ENCODE measurements at places on chromosomes 3 and 15. TPM values are rescaled to one million over a fixed set of nuclear protein-coding genes. Genes with fewer than 3 reads are reported as not detected.

The CHRNA7 gene
- total RNA-seq: 2.7 TPM

The MAPKBP1 gene
- total RNA-seq: 49.1 TPM

The SRGAP3 gene
- total RNA-seq: not detected

The HYAL2 gene
- total RNA-seq: 279 TPM

The STRC gene
- not detected for total RNA-seq

The C3orf22 gene
- not detected for total RNA-seq

The XCR1 gene
- total RNA-seq: not detected

The FSIP1 gene
- total RNA-seq: 1.1 TPM

The SQOR gene
- total RNA-seq: 17.9 TPM

The NR1I2 gene
- total RNA-seq: not detected

The GTF2A2 gene
- total RNA-seq: 128 TPM

The LRTM1 gene
- total RNA-seq: not detected

The SLC22A14 gene
- total RNA-seq: not detected

The VIPR1 gene
- total RNA-seq: 3.8 TPM

- DNase-seq: no peak
Observed at GRCh38 chr3:138066383-138066782, 49.0 kb downstream of the DZIP1L start.

GRCh38 chr3:48268936-48269561 lies 28.1 kb downstream of the ZNF589 start:
- DNase-seq: no peak

- DNase-seq: no peak
Observed at GRCh38 chr3:197407526-197407925, 109.1 kb upstream of the DLG1 start.

DNA sequence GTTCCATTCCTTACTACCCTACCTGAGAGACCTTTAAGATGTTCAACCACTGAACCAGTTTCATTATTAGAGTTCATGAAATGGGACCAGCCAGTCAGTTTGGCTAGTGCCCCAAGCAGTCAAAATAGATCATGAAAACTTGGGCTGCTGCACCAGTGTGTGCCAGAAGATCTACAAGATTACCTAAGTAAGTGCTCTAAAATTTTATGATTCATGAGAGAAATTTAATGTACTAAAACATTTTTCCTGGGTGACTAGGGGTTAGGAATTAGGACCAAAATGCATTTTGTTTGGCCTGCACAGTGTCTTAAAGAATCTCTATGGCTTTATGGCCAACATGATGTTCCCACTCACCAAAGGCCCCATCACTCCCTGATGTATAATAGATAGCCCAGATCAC lies 214.7 kb downstream of the ATP8B4 start:
- no peak for DNase-seq

DNA sequence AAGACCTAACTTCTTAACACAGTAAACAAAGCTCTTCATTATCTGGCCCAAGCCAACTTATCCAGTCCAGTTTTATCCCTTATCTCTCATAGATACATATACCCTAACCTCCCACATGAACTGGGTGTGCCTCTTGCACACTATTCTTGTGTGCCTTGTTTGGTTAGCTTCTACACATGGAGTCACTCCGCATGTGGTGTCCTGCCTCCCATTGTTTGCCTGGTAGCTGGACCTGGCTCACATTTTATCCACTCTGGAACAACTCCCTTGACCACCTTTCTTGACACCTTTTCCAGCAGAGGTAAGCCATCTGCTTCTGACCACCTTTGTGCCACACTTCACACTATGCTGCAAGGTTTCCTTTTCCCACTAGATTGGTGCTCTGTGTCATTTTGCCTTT lies 15.2 kb downstream of the TIPARP start:
- DNase-seq: no peak

DNA sequence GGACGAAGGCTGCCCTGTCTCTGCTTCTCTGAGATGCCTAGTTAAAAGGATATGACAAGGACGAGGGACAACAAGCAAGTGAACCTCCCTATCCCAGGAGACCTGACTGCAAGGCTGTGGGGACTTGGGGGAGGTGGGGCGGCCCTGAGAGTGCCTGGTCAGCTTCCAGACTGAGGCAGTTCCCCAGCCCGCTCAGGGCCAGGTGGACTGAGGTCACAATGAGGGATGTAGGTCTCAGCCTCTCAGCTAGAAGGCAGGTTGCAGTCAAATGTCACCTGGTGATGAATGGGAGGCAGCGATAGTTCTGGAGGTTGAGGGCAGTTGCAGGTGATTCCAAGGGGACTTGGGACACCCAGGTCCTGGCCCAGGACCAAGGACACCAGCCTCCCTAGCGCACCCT lies 30.6 kb downstream of the TKT start:
- DNase-seq: no peak

DNA sequence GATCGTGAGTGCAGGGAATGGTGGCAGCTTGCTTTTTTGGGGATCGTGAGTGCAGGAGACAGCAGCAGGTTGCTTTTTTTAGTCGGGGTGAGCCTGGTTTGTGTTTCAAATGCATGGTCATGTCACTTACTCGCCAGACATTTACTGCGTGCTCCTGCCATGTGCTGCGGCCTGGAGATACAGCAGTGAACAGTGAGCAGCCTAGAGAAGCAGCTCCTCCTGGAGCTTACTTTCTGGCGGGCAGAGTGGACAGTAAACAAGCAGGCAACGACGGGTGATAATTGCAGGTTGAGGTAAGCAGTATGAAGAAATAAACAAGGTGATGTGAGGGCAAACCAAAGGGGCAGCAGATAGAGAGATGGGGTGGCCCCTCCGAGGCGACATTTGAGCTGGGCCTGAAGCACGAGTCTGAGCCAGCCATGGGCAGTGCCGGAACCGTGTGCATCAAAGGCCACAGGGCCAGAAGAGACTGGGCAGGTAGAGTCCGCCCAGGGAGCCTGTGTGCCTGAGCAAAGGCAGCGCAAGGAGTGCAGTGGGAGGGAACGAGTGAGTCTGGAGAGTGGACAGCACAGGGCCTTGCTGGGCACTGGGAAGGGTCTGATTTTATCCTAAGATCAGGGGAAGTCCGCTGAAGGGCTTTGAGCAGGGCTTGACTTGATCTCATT lies 57.3 kb upstream of the RASA2 start:
- DNase-seq: no peak

- no peak for DNase-seq
Observed at GRCh38 chr3:160200353-160200752, 24.9 kb upstream of the C3orf80 start.

GRCh38 chr3:9088441-9089353 lies 125.4 kb upstream of the RAD18 start:
- DNase-seq: no peak

DNA sequence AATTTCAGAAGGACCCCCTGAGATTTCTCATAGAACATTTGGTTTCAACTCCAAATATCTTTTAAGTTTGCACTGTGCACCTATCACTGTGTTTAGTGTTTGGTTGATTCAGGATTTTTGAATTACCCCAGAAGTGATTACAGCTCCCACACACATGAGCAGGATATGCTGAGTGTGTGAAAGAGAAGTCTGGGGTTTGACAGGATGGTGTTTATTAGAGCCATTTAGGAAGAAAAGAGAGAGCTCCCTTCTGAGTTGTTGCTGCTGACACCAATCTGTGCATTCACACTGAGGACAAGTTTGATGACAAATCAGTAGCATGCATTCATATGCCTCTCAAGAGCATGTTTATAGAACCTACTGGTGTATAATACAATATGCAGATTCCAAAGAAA lies 118.1 kb downstream of the RPL22L1 start:
- DNase-seq: no peak

GRCh38 chr3:38528457-38528856 lies 32.3 kb downstream of the EXOG start:
- no peak for DNase-seq

DNA sequence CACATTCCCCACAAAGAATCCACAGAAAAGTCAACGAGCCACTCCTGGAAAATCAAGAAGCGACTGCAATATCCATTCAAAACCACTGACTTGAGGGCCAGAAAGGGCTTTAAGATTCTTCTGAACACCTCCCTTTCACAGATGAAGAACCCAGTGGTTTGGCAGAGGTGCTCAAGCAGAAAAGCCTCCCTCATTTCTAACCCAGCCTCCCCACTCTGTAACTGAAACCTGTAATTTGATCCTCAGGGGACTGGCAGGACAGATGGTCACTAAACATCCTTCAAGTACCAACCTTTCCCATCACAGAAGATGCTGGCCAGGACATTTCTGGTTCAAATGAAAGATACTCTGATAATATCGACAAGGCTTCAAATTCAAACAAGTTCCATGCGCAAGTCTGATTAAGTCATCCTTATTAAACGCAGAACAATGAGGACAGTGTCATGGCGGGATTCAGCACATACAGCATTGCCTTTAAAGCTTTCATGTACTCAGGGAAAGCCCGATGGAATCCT lies 5.5 kb downstream of the SEMA5B start:
- DNase-seq: no peak

DNA sequence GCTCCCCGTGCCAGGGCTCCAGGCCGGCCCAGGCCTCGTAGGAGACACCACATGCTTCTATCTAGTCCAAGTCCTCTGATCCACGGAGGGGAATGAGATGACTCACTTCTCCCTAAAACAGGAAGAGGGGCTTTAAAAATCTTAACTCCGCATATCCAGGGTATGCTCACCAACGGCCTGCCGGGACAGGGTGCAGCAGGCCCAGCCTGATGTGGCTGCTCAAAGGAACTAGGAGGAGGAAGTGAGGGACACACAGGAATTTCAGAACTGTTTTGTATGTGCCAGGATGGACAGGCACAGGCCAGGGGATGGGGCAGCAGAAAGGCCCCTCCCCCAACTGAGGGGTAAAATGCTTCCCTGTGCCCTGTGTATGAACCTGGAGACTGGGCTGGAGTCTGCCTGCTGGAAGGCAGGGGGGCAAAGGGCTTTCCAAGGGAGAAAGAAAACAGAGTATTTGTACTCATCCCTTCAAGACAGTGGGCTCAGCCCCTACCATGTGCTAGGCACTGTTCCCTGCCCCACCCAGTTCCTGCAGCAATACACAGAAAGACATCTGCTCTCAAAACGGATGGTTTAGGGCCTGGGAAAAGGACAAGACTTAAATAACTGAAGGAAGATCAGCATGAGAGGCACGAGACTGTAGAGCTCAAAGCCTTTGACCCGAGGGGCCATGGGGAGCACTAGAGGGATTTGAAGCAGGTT lies 22.1 kb downstream of the CHDH start:
- DNase-seq: no peak

DNA sequence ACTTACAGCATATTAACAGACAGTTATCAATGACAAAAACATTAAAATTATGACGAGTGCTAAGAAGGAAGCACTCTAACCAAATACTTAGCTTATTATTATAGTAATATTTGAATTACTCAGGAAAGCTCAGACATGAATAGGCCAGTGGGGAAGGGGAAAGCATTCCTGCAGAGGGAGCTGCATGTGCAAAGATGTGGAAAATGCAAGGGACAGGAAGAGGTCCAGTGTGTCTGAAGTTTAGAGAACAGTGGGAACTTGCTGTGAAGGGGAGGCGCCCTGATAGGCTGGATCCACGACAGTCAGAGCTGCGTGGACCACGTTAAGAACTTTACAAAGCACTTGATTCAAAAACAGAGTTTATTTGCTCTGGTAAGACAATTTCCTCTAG lies 1.2 kb upstream of the SPICE1 start:
- peak; percentile 33 for DNase-seq

DNA sequence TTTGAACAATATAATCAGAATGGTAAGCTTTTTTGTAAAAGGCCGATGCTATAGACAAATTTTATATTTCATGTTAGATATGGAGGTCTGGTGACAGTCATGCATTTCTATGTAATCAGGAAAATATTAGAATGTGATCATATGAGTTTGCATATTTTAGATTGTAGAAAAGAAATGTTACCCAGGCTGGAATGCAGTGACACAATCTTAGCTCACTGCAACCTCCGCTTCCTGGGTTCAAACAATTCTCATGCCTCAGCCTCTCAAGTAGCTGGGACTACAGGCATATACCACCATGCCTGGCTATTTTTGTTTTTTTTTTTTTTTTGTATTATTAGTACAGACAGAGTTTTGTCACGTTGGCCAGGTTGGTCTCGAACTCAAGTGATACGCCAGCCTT lies 152.0 kb downstream of the LMLN start:
- no peak for DNase-seq

- no peak for DNase-seq
Observed at GRCh38 chr15:101497484-101498034, 8.1 kb upstream of the PCSK6 start.

DNA sequence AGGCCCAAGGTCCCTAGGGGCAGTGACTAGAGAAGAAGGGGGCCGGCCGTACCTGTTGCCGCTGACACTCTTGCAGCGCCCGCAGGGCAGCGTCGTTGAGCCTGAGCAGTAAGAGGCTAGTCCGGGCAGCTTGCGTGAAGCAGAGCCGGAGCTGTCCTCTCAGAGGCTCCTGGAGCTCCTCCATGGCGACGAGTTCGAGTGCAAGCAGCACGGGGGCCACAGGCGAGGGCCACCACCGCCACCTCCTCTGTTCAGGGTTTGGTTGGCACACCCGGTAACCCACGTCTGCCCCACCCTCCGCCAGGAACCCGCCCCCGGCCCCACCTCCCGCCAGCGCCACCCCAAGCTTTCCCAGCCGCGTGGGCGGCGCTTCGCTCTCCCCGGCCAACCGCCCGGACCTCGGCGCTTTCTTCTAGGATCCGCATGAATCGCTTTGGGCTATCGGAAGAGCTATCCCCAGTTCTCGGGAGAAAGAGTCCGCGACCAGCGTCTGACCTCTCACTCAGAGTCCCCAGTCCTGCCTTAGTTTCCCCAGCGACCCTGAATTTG lies at the start of gene ELL3:
Gene ELL3 (minus strand): TSS at position 249 of the 549 bp plus-strand sequence. CDS start 65 bp downstream, at position 184.
- no peak for DNase-seq

- DNase-seq: no peak
Observed at GRCh38 chr3:178588628-178589027, 52.4 kb downstream of the KCNMB2 start.

DNA sequence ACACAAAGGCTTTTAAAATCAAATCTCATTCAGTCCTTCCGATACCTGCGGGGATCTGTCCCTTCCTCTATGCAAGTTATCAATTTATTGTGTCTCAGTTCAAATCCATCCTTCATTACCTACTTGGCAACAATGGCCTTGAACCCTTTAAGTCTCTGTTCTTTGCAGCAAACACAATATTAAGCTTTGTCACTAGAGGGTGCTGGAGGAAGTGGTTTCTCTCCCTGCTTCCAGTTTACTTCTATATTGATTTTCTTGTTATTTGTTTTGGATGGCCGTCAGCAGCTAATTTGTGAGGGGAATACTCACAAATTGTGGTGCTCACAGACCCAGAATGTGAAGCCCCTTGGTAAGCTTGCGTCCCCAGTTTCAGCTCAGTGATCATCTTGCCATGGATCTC lies 278.3 kb downstream of the FGF12 start:
- no peak for DNase-seq

- DNase-seq: peak; percentile 83
Observed at GRCh38 chr15:34984889-34985630, 3.0 kb downstream of the ZNF770 start.

GRCh38 chr3:117801912-117802239 lies 1092.3 kb downstream of the TUSC7 start:
- no peak for DNase-seq

- DNase-seq: no peak
Observed at GRCh38 chr3:125154800-125155269, 57.7 kb downstream of the SLC12A8 start.
